Heart right ventricle (tissue), 16 donors: ENCODE measurements at places on chromosomes 12 and 14. TPM values are rescaled to one million over a fixed set of nuclear protein-coding genes. Genes with fewer than 3 reads are reported as not detected.

DNA sequence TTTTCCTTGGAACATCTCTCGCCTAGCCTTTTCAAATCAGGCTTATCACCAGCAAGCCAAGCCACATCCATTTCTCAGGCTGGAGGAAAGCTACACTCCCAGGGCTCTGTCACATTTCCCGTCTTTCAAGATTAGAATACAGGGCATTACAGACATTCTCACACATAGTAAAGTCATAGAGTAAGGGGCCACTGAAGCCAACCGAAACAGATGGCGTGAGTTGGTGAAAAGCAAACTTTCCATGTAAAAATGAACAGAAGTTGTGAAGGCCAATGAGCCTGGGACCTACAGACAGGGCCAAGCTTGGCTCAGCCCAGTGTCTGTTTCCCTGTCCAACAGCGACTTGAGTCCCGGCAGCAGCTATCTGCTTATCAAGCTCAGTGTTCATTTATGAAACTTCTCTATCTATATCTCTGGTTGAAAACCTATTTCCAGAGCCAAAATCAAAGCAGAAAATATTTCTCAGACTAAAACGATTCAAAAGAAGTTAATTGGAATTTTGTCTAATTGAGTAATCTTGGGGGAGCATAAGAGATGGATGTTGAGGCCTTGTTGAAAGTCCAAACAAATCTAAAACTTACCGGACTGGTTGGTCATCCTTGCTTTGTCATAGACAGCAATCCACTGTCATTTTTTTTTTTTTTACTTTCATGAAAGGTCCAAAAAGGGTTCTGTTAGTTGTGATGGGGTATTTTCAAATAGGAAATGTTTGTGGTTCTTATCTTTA, 105.6 kb downstream of the DAAM1 start:
- H3K4me3 ChIP-seq, result no peak overlapping the region
- peak; percentile 35 for DNase-seq
- peaks cover 66% of the 10 kb centered on the region for H3K4me1 ChIP-seq
- no peaks in the 10 kb centered on the region for H3K36me3 ChIP-seq

DNA sequence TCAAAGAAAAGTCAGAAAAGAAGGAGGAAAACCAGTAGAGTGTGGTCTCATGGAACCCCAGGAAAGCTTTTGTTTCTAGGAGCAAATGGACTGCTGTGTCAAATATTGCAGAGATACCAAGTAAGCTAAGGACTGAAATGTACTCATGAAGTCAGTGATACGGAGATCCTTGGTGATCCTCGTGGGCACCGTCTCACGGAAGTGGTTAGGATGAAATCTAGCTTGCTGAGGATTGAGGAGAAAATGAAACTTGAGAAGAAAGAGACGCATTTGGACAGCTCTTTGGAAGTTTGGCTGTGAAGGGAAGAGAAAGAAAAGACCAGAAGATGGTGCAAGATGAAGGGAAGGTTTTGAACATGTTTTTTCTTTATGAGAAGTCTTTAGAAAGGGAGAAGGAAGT, 104.0 kb upstream of the CCND2 start:
- no peaks in the 10 kb centered on the region for H3K36me3 ChIP-seq
- no peaks in the 10 kb centered on the region for H3K4me1 ChIP-seq
- no peak overlapping the region for H3K27ac ChIP-seq
- DNase-seq, result no peak
- no peak overlapping the region for H3K4me3 ChIP-seq

- no peaks in the 10 kb centered on the region for H3K27me3 ChIP-seq
- H3K4me1 ChIP-seq, result no peaks in the 10 kb centered on the region
- no peak overlapping the region for H3K27ac ChIP-seq
- H3K4me3 ChIP-seq, result no peak overlapping the region
- DNase-seq, result no peak
Observed at GRCh38 chr12:4346931-4347330, 25.9 kb downstream of the TIGAR start.

GRCh38 chr12:2017546-2018337, 13.5 kb upstream of the DCP1B start:
- no peak overlapping the region for H3K27ac ChIP-seq
- no peaks in the 10 kb centered on the region for H3K27me3 ChIP-seq
- no peak overlapping the region for H3K4me3 ChIP-seq

GRCh38 chr12:93824514-93825500, 147.6 kb downstream of the CRADD start:
- no peak overlapping the region for H3K4me3 ChIP-seq
- H3K27ac ChIP-seq, result peak overlapping the region; percentile 73

DNA sequence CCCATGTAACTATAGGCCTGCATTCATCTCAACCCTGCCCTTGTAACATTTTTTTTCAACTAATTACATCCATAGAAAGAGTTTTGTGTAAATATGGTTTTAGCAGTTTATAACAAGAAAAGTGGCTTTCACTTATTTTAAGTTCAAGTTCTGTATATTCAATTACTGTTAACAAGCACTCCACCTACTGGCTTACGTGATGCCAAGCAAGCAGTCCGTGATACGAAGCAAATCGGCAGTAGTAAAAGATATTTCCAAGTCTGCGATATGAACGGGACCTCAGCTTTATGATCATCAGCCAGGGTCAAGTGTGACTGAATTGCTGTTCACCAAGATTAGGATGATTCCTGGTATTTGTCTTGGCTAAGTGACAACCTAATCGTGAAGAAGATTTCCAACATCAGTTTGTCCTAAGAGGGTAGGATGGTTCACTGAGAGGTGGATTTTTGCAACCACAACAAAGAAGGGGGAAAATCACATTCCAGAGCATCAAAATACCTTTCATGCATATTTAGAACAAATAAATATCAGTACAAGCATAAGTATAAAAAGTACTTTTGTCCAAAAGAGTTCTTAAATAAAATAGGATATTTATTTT, 456.2 kb downstream of the FOXG1 start:
- H3K27me3 ChIP-seq, result no peaks in the 10 kb centered on the region
- H3K36me3 ChIP-seq, result no peaks in the 10 kb centered on the region
- H3K4me3 ChIP-seq, result no peak overlapping the region
- DNase-seq, result no peak
- no peak overlapping the region for H3K27ac ChIP-seq

- no peaks in the 10 kb centered on the region for H3K27me3 ChIP-seq
- peaks cover 27% of the 10 kb centered on the region for H3K4me1 ChIP-seq
- H3K36me3 ChIP-seq, result no peaks in the 10 kb centered on the region
- H3K4me3 ChIP-seq, result no peak overlapping the region
- DNase-seq, result no peak
Observed at GRCh38 chr14:74856366-74856765, 19.6 kb downstream of the PROX2 start.

DNA sequence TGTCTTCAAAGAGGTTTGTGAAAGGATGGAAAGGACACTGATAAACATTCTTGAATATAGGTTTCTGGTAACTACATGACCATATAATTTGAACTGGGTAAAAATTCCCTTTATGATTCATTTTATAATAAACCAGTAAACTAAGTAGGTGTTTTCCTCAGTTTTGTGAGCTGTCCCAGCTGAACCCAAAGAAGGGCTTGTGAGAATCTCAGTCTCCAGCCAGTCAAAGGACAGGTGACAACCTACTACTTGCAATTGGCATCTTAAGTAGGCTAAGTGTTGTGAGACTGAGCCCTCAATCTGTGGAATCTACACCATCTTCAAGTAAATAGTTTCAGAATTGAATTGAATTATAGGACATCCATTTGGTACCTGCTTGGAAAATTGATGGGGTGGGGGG, 75.2 kb downstream of the MYF5 start:
- DNase-seq, result no peak
- H3K4me1 ChIP-seq, result no peaks in the 10 kb centered on the region
- no peaks in the 10 kb centered on the region for H3K27me3 ChIP-seq
- H3K36me3 ChIP-seq, result peaks cover 11% of the 10 kb centered on the region
- H3K27ac ChIP-seq, result no peak overlapping the region
- no peak overlapping the region for H3K4me3 ChIP-seq

- H3K36me3 ChIP-seq, result no peaks in the 10 kb centered on the region
- DNase-seq, result no peak
- no peaks in the 10 kb centered on the region for H3K27me3 ChIP-seq
- H3K4me3 ChIP-seq, result no peak overlapping the region
Observed at GRCh38 chr14:73833034-73833433, 18.6 kb upstream of the PTGR2 start.

DNA sequence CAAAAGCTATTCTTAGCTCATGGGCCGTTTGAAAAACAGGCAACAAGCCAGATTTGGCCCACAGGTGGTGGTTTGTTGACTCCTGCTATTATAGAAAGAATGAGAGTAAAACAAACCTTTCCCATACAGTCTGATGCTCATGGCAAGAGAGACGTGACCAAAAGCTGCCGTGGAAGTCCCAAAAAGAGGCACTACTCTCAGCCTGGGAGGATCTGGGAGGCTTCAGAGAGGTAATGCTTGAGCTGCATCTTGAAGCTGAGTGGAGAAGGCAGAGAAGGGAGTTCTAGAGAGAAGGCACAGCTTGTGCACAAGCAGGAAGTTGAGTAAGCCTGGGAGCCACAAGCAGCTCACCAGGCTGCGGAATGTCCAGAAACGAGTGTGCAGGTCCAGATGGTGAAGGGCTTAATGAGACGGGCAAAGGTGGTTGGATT, 9.6 kb downstream of the PLXNC1 start:
- H3K27ac ChIP-seq, result no peak overlapping the region
- DNase-seq, result no peak
- H3K4me3 ChIP-seq, result no peak overlapping the region

GRCh38 chr14:99565383-99565782, 38.6 kb downstream of the CCDC85C start:
- no peak for DNase-seq
- peaks cover 43% of the 10 kb centered on the region for H3K4me1 ChIP-seq
- no peaks in the 10 kb centered on the region for H3K27me3 ChIP-seq
- H3K4me3 ChIP-seq, result no peak overlapping the region

- no peaks in the 10 kb centered on the region for H3K36me3 ChIP-seq
- H3K4me3 ChIP-seq, result peak within 1 kb of the TSS; percentile 41
- peaks cover 9% of the 10 kb centered on the region for H3K4me1 ChIP-seq
- peak within 1 kb of the TSS; percentile 86 for H3K27ac ChIP-seq
- H3K27me3 ChIP-seq, result no peaks in the 10 kb centered on the region
Observed at GRCh38 chr12:3752741-3753486, at the start of gene CRACR2A. TSS of gene CRACR2A (minus strand) at chr12:3753109. CDS start at chr12:3696999, 56,110 bp downstream.

DNA sequence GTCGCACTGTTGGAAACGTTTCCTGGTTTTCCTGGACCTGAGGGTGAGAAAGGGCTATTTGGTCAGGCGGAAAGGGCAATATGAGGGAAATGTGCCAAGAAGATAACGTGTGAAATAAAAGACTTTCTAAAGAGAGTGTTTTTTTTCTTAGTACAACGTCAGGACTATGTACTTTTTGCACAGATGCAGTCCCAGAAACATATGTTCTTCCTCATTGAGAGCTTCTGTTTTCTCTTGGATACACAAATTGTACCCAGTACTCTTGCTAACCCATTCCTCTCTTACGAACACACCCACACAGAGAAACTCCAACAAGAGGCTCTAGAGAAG, 669 bp upstream of the PKP2 start:
- H3K27ac ChIP-seq, result peak overlapping the region; percentile 59
- DNase-seq, result no peak
- H3K4me3 ChIP-seq, result peak overlapping the region; percentile 77
- peaks cover 12% of the 10 kb centered on the region for H3K4me1 ChIP-seq

- no peaks in the 10 kb centered on the region for H3K4me1 ChIP-seq
- H3K27ac ChIP-seq, result no peak overlapping the region
- H3K27me3 ChIP-seq, result peaks cover 17% of the 10 kb centered on the region
- DNase-seq, result no peak
- no peaks in the 10 kb centered on the region for H3K36me3 ChIP-seq
Observed at GRCh38 chr12:131529196-131530040, 181.5 kb upstream of the SFSWAP start.

- no peaks in the 10 kb centered on the region for H3K36me3 ChIP-seq
- H3K27me3 ChIP-seq, result no peaks in the 10 kb centered on the region
- H3K27ac ChIP-seq, result no peak overlapping the region
- H3K4me1 ChIP-seq, result no peaks in the 10 kb centered on the region
Observed at GRCh38 chr12:33718631-33719030, 279.0 kb upstream of the SYT10 start.

- H3K27ac ChIP-seq, result no peak overlapping the region
- H3K4me3 ChIP-seq, result no peak overlapping the region
- H3K36me3 ChIP-seq, result no peaks in the 10 kb centered on the region
Observed at GRCh38 chr14:99815696-99816095, 22.5 kb downstream of the EML1 start.

DNA sequence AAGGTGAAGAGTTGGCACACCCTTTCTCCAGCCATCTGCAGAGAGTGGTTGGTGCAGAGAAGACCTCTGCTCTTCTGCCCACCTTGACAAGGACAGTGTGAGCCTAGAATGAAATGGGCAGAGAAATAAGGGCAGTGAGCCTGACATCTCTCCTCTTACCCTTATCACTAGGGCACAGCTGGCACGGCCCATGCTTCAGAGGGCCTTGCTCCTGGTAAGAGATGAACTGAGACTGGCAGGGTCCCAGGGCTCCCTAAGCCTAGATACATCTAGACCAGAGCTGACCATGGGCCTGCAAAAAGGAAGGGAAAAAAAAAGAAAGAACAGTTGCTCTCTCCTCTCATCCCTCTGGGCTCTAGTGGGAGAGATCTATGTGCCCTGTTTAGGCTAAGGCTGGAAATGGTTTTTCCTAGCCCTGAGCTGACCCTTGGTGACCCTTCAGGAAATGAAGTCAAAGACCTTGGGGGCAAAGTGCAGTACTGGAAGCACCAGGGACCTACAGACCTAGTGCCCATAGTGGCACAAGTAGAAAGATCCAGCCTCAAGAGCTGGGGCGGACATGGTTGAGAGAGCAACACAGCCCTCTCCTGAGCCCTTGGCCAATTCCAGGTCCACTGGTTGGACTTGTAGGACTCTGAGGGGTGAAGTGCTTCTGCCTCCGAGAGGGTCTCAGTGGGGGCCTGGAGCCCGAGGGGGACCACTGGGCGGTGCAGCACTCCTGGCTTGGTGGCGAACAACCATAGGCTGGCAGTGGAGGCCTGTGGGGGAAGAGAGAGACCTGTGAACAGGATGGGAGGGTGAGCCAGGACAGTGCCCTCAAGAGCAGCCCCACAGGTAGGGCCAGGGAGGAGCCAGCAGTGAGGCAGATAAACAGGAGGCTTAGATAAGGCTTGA, 22.0 kb downstream of the PRPF40B start:
- H3K36me3 ChIP-seq, result peaks cover 14% of the 10 kb centered on the region
- no peaks in the 10 kb centered on the region for H3K27me3 ChIP-seq
- no peak overlapping the region for H3K27ac ChIP-seq
- DNase-seq, result no peak

DNA sequence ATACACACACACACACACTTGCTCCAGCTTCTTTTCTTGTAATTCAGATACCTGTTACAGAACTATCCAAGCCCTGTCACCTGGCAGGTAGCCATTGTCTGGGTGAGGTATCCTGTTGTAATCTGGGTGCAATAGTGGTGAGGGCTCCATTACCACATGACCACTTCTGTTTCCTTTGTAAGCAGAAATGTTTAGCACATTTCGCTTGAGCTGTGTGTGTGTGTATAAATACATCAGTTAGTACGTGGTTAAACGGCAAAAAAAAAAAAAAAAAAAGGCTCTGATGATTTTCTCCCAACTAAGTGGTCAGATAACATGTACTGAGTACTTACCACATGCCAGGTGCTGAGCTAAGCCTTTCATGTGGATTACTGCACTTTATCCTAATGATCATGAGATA, 129.3 kb upstream of the SSTR1 start:
- H3K4me1 ChIP-seq, result no peaks in the 10 kb centered on the region
- H3K27me3 ChIP-seq, result no peaks in the 10 kb centered on the region
- no peaks in the 10 kb centered on the region for H3K36me3 ChIP-seq
- no peak for DNase-seq
- H3K4me3 ChIP-seq, result no peak overlapping the region

GPRC5D gene
- total RNA-seq, result not detected

KCNMB4 gene
- total RNA-seq, result 3.8 TPM

TAS2R20 gene
- 0.26 TPM for total RNA-seq

TEAD4 gene
- total RNA-seq, result 37.5 TPM

IQSEC3 gene
- total RNA-seq, result 0.32 TPM

KRT77 gene
- total RNA-seq, result not detected
